Naive thymus-derived CD8-positive, alpha-beta T cell (primary cell): ENCODE measurements at places on chromosomes 5 and 9. TPM values are rescaled to one million over a fixed set of nuclear protein-coding genes. Genes with fewer than 3 reads are reported as not detected.

- DNase-seq = no peak
Observed at GRCh38 chr5:151231359-151231758, 7.5 kb upstream of the CCDC69 start.

DNA sequence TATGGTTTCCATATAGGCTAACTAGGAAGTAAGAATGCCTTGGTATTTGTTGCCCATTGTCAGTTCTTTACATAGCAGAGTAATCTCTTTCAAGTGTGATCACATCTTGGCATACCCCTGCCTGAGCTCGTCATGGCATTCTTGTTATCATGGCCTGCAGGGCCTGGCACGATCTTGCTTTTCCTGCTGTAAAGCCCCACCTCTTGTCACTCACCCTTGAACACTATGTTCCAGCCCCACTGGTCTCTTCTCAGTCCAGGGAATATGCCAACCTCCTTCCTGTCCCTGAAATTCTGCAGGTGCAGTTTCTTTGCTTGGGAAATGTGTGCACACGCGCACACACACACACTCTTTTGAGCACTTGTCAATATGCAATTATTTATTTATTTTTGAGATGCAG is 250.2 kb upstream of the DMRT1 start:
- DNase-seq = no peak

GRCh38 chr9:131810351-131811170 is 70.7 kb upstream of the RAPGEF1 start:
- no peak for DNase-seq

DNA sequence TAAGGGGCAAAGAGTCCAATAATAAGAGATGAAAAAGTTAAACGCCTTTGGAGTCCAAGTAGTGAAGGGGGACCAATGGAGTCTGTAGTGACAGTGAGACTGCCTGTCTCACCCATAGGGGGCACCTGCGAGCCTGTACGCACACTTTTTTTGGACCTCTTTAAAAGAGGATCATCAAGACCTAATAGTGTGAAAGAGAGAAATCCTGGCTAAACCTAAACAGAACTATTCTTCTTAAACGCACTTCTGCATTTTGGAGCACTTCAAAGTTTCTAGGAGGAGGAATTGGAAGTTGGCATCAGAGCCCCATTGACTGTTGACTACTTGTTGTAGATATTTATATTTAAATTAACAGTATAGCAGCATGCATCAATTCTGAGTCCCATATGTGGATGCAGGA is 636.1 kb upstream of the KLF4 start:
- no peak for DNase-seq

DNA sequence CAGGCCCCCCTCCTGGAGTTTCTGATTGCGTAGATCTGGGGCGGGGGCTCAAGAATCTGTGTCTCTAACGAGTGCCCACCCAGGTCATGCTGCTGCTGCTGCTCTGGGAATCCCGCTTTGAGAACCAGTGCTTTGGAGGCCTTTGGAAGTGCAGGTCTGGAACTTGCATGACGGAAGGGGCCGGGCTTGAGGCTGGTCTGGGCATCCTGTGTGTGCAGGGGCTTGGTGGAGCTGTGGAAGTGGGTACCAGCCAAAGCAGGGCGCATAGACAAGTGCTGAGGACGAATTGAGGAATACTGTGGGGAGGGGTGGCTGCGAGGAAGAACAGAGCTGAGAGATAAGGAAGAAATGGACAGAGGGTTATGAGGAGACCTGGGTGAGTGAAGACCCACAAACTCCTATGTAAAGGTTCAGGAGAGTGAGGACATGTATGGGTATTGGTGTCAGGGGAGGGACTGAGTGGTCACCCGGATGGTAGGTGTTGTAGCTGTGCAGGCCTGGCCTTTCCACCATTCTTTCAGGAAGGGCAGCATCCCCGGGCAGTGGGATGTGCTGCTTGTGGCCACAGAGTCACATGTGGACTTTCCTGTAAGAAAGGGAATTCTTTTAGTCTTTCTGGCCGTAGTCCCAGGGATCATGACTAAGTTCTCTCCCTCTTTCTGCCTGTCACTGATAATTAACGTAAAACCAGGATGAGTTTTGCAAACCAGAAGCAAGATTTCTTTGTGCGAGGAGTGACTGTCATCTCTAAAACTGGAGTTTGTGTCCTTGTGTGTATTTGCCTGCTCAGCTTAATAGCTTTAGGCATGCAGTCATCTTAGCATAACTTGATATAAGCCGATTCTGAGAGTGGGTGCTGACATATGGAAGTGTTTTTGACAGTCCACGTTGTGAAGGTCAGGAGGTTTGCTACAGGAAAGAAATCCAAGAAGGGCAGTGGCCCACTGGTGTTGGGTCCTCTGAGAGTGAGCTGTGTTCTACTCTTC is 43.3 kb upstream of the TJP2 start:
- no peak for DNase-seq

Gene IGIP
- polyA plus RNA-seq = 0.24 TPM

DNA sequence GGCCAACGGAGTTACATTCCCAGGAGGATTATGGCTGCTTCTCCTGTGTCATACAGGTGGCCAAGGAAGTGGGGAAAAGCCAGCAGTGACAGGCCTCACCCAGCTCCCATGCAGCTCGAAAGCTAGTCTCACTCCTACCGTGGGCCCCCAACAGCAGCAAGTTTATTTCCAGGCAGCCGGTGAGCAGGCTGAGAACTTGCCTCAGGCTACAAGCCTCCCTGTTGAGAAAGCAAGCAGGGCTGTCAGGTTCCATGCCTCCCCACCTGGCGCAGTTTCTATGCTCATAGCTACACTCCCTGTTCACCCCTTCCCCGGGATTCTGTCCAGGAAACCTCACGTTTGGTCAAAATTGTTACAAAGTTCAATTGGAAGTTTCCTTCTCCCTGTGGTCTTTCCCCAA is 27.5 kb upstream of the DNAH5 start:
- DNase-seq = no peak

DNA sequence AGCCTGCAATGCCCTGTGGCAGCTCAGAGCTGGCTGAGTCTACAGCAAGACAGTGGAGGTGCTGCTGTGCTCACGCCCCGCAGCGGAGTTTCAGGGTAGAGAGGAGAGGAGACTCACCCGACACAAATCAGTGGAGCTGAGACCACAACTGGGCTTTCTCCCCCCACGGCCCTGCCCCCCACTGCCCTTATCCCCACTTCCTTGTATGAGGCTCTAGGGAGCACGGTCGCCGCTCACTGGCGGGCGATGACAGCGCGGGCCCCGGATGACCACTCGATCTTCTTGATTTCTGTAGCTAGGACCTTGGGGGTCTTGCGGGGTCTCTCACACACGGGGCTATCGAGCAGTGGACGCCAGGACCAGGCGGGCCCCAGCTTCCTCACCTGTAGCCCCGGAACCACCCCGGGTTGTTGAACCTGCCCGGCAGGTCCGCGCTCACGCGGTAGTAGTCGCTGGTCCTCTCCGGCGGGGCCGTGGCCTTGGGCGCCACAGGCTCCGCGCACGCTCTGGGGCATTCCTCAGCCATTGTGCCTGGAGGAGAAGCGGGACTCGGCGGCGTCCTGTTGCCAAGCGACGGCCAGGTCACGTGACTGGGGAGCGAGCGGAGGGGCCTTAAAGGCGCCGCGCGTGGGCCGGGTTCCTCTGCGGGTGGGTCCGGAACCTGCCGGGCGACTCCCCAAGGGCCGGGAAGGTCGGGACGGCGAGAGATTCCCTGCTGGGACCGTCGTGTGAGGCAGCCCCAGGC is 984 bp upstream of the MRPS2 start:
- peak; percentile 83 for DNase-seq

- DNase-seq = no peak
Observed at GRCh38 chr5:132831095-132831860, 831 bp upstream of the SHROOM1 start.

DNA sequence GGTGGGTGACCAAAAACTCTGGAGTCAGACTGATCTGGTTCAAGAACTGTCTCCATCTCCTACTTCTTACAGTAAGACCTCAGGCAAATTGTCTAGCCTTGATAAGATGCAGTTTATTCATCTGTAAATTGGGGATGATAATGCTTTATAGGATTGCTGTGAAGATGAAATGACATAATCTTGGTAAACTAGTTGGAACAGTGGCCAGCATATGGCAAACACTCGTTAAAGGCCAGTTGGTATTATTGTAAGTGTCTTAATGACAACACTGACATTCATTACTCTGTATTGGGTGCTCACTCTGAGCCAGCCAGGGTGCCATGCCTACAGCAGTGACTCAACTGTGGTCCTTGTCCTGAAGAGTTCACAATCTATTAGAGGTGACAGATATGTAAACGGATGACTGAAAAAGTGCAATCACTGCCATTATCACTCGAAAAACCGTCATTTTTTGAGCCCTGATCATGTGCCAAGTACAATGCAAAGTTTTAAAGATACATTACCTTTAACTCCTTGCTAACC is 84.9 kb upstream of the HSPA9 start:
- DNase-seq = no peak

Gene SLC6A19
- not detected for polyA plus RNA-seq

Gene FRMPD1
- polyA plus RNA-seq = not detected

Gene BARHL1
- polyA plus RNA-seq = not detected

DNA sequence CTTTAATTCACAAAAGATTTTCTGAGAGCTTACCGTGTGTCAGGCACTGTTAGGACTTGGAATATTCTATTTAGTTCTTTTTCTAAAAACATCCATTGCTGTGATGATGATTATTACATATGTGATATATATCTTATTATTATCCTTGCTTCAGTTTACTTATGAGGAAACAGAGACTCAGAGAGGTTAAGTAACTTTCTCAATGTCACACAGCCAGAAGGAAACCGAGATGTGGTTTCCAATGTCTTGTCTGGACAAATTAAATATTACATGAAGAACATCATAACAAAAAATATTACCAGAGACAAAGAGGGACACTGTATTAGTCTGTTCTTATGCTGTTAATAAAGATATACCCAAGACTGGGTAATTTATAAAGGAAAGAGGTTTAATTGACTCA is 125.5 kb upstream of the DAP start:
- no peak for DNase-seq

DNA sequence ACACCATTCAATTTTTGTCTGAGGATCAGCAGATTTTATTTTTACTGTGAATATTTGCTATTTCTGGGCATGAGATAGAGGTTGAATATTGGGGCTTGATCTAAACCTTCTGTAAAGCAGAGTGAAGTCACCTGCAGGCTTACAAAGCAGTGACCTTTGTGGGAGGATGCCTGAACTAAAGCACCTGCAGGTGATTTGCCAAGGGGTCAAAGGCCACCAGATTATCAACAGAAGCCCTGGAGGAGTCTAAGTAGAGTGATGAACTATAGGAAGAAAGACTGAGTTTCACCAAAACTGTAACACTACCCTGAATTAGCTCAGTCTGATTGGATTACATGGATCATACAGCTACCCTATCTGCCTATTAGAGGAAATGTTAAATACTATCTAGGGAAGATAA is 144.3 kb upstream of the PRLR start:
- DNase-seq = no peak

- no peak for DNase-seq
Observed at GRCh38 chr9:91951944-91952520, 2.0 kb upstream of the ROR2 start.

GRCh38 chr9:34025062-34025461 is 23.6 kb downstream of the UBAP2 start:
- DNase-seq = no peak

DNA sequence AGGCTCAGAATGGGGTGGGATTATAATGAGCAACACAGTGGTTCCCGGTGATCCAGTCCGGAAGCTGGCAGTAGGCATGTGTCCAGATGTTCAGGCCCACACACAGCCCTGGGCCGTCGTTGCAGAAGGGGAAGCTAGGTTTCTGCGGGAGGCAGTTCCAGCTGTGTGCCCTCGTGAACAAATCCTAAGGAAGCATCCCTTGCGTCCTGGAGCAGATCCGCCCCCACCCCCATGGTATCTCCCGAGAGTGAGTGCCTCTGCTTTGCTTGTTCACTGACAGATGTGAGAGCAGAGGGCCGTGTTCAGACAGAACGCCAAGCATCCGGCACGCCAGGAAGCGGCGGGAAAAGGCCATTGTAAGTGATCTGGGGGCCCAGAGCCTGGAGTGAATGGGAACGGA is 104.8 kb downstream of the PDE6A start:
- DNase-seq = no peak

GRCh38 chr5:13179407-13180087 is 764.9 kb downstream of the DNAH5 start:
- no peak for DNase-seq

- DNase-seq = no peak
Observed at GRCh38 chr9:92483627-92484545, 1.6 kb upstream of the ASPN start.

Gene PCDHA1
- not detected for polyA plus RNA-seq

DNA sequence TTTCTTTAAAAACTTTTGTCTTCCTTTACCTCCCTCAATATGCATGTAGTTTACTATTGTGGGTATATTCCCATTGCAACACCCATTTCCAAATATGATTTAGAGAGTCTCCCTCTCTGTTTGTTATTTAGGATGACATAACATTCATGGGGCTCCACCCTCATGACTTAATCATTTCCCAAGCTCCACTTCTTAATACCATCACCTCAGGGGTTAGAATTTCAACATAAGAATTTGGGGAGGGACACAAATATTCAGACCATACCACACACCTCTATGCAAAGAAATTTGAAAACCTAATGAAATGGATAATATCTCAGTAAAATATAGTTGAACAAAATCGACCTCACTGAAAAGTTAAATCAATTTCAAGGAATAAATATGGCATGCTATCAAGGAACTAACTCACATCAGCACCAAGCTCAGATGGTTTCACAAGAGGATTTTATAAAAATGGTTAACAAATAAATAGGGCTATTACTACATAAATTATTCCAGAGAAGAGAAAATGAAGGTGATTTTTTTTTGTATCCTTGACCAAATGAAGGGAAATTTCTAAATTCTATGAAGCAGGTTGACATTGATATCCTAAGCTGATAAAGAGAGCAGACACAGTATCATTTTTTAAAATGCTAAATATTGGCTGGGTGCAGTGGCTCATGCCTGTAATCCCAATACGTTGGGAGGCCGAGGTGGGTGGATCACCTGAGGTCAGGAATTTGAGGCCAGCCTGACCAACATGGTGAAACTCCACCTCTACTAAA is 20.2 kb upstream of the UBTD2 start:
- no peak for DNase-seq

- DNase-seq = no peak
Observed at GRCh38 chr5:134209477-134210245, 16.2 kb downstream of the PPP2CA start.

DNA sequence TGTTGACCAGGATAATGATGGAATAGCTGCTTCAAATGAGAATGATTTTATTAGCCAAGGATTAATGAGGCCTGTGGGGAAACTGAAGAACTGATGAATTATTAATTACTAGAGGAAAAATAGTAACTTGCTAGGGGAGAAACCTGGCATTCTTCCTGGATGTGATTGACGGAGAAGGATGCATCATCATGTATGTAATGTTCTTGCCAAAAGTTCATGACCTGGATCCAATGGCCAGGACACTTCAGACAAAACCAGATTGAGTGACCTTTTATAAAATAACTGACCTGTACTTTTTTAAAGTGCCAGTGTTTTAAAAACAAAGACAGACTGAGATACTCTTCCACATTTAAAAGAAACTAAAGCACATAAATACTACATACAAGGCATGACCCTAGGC is 23.7 kb downstream of the KIAA1191 start:
- no peak for DNase-seq

- no peak for DNase-seq
Observed at GRCh38 chr9:111094958-111095357, 56.7 kb upstream of the LPAR1 start.

GRCh38 chr5:20367178-20367577 is 379.2 kb upstream of the CDH18 start:
- no peak for DNase-seq

GRCh38 chr5:163347671-163348070 is 89.7 kb upstream of the CCNG1 start:
- peak; percentile 12 for DNase-seq

- no peak for DNase-seq
Observed at GRCh38 chr5:39501397-39501796, 76.6 kb upstream of the DAB2 start.

GRCh38 chr9:87527211-87527916 is 29.7 kb downstream of the DAPK1 start:
- DNase-seq = no peak
